ENCODE measurements at places on chromosomes 2 and 18.
A peak's percentile ranks its signal among the peaks of the same experiment; 100 is the strongest.

GRCh38 chr2:37326285-37326684 is 1.7 kb upstream of the PRKD3 start:
- DNase-seq = peak; percentile 91

GRCh38 chr2:117832905-117833613 is 18.6 kb downstream of the DDX18 start:
- DNase-seq = peak; percentile 36

- DNase-seq = no peak
Measured at GRCh38 chr2:176160251-176160985, 3.3 kb downstream of the HOXD3 start.

- DNase-seq = peak; percentile 59
Measured at GRCh38 chr18:60684843-60685513, 312.4 kb upstream of the MC4R start.
